ENCODE measurements at places on chromosomes 5 and 9. TPM values are rescaled to one million over a fixed set of nuclear protein-coding genes. Genes with fewer than 3 reads are reported as not detected.

GRCh38 chr5:124643336-124643735 is 103.1 kb downstream of the ZNF608 start:
- no peak for DNase-seq

Gene ABO
- total RNA-seq: 0.22 TPM

GRCh38 chr9:83920469-83920926 is 734 bp downstream of the KIF27 start:
- peak; percentile 46 for DNase-seq

GRCh38 chr5:93201061-93201460 is 380.0 kb downstream of the NR2F1-AS1 start:
- no peak for DNase-seq

Gene RHOBTB3
- 40.5 TPM for total RNA-seq

GRCh38 chr5:116229131-116229689 is 144.4 kb downstream of the COMMD10 start:
- DNase-seq: no peak

DNA sequence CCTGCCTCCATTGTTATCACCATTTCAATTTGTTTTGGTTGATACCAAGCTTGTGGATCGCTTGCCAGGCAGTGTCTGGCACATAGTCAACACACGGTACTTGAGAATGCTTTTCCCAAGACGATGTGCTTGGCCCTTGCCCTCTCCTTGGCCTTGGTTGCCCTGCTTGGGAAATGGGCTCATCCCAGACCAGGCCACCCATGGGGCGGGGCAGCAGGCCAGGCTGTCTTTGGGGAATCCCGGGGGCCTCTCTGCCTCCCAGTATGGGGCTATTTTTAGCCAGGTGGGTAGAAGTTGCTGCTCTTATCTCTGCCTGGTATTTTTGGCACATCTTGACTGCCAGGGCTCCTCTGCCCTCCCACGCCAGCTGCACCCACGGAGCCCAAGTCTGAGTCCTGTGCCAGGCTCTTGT is 49.9 kb downstream of the LMX1B start:
- DNase-seq: no peak

Gene ZDHHC12
- 44.6 TPM for total RNA-seq

Gene LEAP2
- total RNA-seq: under 0.01 TPM

Gene COL23A1
- total RNA-seq: 0.40 TPM

- DNase-seq: peak; percentile 78
Measured at GRCh38 chr5:62779010-62779422, 200.4 kb downstream of the LRRC70 start.

DNA sequence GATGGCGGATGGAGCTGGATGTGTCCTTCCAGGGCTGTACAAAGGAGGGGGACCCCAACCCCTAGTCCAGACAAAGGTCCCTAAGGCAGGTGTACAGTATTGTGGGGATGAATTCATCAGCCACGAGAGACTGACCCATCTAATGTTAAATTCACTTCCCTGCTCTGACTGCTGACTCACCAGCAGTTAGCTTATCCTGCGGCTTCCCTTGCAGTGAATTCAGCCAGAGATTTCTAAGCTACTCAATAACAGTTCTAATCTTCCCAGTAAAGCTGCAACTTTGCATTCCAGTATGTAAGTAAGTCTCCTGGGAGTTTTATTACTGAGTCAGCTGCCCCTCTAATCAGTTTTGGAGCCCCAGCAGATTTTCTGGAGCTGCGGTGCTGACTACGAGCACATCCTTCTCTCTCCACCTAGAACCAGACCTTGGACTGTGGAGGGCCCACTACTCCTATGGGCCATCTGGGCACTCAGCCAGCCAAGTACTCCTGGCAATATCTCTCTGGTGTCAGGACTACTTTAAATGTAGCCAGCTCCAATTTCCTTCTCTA is 16.1 kb downstream of the B4GALT1 start:
- DNase-seq: peak; percentile 52

GRCh38 chr9:123329329-123329955 is 26.6 kb upstream of the CRB2 start:
- peak; percentile 35 for DNase-seq

- DNase-seq: no peak
Measured at GRCh38 chr5:135846311-135846710, 11.8 kb downstream of the SLC25A48 start.

DNA sequence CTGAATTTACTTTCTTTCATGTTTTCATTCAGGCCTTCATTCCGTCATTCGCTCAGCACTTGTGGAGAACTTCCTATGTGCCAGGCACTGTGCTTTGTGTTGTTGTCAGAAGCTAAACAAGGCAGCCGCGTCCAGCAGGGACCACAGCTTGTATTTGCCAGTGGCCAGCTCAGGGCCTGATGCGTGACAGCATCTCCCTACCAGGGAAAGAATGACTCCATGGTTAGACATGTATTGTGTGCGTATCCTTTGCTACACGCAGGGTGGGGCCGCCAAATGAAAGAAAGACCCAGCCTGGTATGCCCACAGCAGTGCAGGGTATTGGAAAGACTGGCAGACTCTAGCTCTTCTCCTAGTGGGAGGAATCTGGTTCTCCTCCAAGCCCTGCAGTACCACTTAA is 4.7 kb upstream of the COL27A1 start:
- no peak for DNase-seq

DNA sequence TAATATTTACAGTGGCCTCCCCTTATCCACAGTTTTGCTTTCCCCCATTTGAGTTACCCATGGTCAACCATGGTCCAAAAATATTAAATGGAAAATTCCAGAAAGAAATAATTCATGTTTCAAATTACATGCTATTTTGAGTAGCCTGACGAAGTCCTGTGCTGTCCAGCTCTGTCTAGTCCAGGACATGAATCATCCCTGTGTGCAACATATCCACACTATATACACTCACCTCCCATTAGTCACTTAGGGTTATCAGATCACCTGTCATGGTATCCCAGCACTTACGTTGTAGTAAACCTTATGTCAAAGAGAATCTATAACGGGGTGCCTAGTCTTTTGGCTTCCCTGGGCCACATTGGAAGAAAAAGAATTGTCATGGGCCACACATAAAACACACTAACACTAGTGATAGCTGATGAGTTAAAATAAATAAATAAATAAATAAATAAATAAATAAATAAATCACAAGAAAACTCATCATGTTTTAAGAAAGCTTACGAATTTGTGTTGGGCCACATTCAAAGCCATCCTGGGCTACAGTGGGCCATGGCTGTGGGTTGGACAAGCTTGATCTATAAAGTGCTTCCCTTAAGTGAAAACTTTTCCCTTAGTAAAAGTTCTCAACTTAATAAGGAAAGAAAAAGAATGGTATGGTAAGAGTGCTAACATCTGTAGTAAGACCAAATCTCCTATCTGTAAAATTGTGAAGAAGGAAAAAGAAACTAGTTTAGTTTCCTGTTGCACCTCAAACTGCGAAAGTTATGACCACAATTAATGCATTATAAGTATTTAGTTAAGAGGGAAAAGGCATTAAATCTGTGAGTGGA is 15.9 kb upstream of the OMD start:
- peak; percentile 55 for DNase-seq

GRCh38 chr5:127960270-127960691 is 123.3 kb upstream of the SLC12A2 start:
- peak; percentile 61 for DNase-seq
